GM23248 (cell line): ENCODE measurements at places on chromosomes 1 and 21.

- peak; percentile 63 for DNase-seq
Measured at GRCh38 chr1:56525489-56526041, 53.8 kb downstream of the PLPP3 start.

GRCh38 chr1:116916002-116916401, 6.3 kb downstream of the PTGFRN start:
- no peak for DNase-seq

- DNase-seq: no peak
Measured at GRCh38 chr21:39386194-39386593, 37.3 kb upstream of the HMGN1 start.

- DNase-seq: no peak
Measured at GRCh38 chr1:156419854-156420204, 50.8 kb downstream of the RHBG start.

DNA sequence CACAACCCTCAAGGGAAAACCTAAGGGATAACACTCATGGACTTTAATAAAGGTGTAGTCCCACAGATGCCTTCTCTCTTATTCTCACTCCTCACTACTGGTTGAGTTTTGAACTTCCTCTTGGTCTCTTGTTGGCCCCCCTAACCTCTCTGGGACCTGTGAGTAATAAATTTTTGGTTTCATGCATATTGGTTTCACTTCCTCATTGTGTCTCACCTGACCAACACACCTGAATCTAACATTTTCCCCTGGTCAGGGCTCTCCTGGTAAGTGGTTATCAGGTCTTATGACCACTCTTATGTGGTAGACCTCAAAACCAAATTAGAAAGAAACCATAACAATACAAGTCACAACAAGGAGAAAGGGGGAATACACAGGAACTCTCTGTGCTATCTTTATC, 60.5 kb upstream of the PRMT6 start:
- no peak for DNase-seq

DNA sequence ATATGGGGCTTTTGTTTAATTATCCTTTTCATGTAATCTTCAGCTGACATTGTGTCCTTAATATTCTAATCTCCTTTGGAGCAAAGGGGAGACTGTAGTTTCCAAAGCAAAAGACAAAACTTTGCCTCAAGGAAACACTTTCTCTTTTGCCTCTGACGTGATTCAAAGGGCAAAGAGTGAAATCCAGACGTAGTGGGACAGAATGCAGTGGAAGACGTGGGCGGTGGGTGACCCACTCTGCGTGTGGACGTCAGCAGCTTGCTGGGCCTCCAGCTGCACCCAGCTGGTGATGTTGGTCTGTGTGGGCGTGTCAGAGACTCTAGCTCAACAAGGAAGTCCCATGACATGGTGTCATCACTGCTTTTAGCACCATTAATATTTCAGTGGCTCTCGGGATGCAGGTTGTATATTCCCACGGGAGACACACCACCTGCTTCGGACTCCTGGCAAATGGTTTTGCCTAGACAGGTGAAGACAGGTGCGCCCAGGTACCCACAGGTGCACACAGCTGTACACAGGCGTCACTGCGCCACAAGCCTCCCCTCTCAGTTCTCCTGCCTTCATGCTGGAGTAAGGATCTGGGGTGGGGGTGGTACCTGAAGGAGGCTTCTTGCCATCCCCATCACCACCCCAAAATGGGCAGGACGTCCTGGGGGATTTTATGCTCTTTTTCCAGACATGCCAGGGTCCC, 292.1 kb upstream of the VAMP3 start:
- DNase-seq: peak; percentile 98

- no peak for DNase-seq
Measured at GRCh38 chr1:223012176-223012788, 130.8 kb downstream of the TLR5 start.

- peak; percentile 24 for DNase-seq
Measured at GRCh38 chr1:36212782-36213181, 11.5 kb upstream of the THRAP3 start.

- DNase-seq: peak; percentile 88
Measured at GRCh38 chr1:67339623-67340343, 32.1 kb downstream of the IL12RB2 start.

DNA sequence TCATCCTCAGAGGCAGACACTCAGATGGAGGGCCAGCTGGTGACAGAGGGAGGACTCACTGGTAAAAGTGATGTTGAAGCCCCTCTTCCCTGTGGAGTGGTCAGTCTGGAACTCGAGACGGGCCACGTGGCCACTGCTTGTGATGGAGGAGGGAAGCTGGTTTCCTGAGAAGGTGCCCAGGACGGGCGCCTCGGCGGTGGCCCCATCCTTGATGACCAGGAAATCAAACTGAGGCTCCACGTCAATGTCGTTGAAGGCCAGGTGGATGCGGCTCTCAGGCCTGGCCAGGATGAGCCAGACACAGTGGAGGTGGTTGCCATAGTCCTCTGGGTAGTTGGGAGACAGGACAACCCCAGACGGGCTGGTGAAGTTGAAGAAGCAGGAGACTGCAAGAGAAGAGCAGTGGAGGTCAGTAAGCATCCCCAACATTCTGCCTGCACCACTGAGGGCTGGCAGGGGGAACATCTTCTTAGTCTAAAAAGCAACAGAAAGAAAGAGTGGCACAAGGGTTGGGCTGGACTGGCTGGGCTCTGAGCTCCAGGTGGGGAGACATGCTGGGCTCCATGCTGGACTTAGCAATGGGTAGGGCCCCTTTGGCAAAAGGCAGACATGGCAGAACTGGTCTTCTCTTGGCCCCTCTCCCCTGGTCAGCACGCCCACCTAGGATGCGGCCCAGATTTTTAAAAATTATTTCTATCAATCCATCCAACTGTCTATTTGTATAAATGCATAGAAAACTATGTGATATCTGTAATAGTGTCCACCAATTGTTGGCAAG, 120.5 kb upstream of the HMGB4 start:
- no peak for DNase-seq

GRCh38 chr21:15848634-15849560, 119.1 kb downstream of the USP25 start:
- peak; percentile 56 for DNase-seq

- DNase-seq: no peak
Measured at GRCh38 chr1:151952811-151953210, 40.8 kb downstream of the S100A10 start.

GRCh38 chr1:182261655-182262054, 129.9 kb downstream of the GLUL start:
- no peak for DNase-seq

DNA sequence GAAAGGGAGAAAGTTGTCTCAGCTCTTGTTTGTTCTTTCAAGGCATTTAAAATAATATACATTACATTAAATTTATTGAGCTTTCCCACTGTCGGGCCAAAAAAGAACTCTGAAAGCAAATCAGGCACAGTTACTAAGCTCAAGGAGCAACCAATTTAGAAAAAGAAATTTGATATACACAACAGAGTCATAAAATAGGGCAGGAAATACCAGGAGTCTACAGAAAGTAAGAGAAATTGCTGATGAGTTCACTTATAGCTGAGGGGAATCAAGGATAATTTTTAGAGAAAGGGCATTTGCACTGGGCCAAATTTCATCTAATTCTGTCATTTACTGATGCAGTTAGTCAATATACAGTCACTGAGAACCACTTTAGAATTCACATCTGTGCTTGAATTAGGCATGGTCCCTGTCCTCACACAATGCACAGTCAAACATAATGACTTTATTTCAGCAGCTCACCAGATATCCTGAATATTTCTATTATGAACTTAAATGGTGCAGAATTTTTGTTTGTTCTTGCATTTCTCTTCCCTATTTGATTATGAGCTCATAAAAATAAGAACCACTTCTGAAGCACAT, 249.6 kb upstream of the BEND5 start:
- DNase-seq: no peak

GRCh38 chr1:214321705-214322453, 40.9 kb downstream of the SMYD2 start:
- DNase-seq: no peak

DNA sequence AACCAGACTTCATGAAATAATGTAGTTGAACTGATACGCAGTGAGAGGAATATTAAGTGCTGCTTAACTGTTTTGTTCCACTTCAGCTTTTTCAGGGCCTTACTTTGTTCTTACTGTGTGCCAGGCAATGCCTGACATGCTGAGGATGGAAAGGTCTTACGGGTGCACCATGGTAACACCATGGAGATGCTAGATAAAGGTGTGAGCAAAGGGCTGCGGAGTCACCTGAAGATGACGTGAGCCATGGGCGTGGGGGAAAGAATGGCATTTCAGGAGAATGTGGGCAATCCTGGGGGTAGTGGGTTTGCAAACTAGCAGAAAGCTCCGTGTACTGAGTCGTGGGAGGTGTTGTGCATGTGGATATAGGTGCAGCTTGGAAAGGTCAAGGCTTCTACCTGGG, 27.3 kb downstream of the MAN1C1 start:
- DNase-seq: no peak

DNA sequence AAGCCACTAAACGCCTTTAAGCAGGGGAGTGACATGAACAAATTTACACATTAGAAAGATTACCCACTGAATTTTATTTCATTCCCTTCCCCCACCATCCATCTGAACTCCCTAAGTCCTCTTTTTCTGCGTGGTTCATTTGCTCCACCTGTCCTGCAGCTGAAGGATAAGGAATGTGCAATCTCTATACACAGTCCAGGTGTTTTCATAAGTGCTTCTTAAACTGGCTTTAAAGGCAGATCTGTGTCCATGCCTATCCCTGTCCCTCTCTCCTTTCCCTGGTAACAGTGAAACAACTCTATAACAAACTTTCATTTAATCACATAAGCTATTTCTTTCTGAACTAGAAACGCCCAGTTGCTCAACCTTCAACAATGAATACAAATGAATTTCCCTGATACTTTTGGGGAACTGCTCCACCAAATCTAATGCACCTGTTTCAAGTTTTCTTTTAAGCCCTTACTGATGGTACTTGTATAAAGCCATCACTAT, 8.4 kb downstream of the GSTM3 start:
- no peak for DNase-seq

DNA sequence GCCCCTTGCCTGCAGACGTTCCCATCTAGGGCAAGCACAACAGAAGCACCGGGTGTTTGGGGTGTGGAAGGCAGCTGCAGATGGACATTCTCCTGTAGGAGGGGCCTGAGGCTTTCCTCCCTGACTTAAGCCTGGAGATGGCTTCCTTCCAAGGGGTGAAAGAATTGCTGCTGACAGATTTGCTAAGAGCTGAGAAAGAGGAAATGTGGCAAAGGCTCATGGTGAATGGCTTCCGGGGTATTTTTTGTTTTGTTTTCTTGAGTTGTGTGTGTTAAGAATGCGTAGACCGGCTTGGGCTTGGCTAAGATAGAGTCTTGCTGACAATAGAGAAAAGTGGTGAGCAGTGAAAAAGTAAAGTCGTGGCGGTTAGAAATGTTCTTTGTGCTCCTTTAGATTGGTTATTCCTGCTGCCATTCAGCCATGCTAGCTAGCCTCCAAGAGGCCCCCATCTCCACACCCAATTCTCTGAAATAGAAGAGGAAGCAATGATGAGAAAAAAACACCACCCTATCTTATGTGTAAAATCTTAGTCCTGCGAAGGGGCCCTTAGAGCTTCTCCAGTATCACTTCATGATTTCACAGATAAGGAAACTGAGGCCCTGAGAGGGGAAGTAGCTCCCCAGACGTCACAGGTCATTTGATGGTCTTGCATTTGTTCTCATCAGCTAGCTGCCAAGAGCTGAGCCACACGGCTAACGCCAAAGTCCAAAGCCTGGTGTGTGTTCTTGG, 36.9 kb downstream of the EIF2D start:
- DNase-seq: peak; percentile 70

DNA sequence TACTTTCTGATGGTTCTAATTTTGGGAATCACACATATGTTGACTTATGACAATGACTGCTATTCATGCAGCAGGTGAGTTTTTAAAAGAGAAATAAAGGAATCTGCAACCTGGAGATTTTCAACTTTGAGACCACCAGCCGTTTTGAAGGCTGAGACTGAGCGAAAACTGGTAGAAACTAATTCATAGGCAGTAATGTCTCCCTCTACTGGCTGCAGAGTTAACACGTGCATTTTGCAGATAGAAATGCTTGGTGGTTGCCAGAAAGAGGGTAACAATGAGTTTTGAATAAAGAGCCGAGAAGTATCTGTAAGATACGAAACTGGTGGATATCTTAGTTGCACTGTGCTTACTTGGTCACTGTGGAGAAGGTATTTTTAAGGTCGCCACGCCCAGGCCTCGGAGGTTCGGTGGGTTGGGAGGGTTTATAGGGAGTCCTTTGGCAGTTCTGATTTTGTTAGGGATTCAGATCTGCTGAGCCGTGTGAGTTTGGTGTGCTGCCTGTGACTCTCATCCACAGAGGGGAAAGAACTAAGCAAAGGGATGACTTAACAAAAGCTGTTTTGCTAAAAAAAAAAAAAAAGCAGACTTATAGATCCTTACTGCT, 83.0 kb downstream of the RYR2 start:
- peak; percentile 18 for DNase-seq

DNA sequence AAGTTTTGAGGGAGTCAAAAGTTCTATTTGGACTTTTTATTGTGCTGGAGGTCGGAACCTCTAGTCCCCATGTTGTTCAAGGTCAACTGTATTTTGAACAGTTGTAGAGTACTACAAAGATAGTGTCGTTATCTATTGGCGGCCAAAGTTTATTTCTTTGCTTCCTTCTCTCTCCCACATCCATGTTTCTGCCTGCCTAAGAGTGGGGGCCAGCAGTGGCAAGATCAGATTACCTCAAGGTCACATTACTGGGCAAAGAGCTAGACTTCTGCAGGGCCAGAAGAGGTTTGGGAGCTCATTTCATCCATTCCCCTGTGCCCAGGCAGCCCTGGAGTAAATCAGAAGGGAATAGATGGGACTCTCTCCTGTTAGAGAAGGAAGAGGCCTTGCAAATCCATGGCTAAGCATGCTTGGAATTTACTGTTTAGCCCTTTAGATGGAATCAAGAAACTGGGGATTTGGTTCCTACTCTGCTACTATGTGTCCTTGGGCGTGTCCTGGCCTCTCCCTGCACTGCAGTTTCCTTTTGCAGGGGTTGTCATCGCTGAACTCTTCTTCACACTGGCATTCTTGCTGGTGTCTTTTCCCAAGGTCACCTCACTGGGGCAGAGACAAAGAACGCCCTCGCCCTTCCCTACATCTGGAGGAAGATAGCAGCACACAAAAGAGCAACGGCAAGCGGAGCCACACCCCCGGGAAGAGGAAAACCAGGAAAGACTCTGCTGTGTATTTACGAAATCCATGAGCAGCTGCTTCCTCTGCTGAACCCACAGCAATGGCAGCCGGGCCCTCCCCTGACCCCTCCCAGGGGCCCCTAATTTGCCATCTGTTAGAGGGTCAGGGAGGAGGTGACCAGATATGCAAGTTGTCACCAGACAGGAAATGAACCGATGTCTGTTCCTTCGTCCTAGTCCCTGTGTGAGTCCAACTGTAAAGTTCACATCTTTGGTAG, 73.3 kb downstream of the PLPP3 start:
- no peak for DNase-seq
